ENCODE measurements at places on chromosomes 7 and 10.

DNA sequence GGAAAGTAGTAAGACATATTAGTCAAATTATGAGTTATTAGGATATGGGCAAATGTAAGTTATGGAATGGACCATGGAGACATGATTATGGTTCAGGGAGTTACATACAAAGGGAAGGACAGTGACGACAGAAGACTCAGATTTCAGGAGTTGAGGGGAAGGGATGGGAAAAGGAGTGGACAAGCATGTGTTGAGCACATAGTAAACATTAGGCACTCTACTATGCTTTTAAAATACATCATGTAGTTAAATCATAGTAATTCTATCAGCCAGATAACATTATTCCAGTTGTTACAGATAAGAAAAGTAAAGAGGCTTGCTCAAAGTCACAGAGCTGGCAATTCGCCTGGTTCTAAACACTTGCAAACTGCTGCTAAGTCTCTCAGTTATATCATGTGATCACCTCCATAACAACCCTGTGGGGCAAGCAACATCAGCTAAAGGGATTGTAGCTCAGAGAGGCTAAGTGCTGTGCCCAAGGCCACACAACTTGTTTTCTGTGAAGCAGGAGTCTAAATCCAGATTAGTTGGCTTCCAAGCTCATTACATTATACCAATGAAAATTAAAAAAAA, 115.2 kb upstream of the MDFIC start:
- no peak for DNase-seq

- DNase-seq, result no peak
Measured at GRCh38 chr10:127889605-127890195, 3.0 kb downstream of the CLRN3 start.

- no peak for DNase-seq
Measured at GRCh38 chr7:99644431-99644830, 27.7 kb downstream of the ZSCAN25 start.

DNA sequence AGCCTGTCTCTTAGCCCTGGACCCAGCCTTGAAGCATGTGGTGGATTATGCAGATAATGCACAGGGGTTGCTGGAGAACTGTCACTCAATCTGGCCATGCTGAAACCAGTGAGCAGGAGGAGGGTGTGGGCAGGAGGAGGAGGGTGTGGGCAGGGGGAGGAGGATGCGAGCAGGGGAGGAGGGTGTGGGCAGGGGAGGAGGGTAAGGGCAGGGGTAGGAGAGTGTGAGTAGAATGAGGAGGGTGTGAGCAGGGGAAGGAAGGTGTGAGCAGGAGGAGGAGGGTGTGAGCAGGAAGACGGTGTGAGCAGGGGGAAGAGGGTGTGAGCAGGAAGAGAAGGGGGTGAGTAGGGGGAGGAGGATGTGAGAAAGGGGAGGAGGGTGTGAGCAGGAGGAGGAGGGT, 18.8 kb downstream of the CAMK2B start:
- DNase-seq, result no peak

DNA sequence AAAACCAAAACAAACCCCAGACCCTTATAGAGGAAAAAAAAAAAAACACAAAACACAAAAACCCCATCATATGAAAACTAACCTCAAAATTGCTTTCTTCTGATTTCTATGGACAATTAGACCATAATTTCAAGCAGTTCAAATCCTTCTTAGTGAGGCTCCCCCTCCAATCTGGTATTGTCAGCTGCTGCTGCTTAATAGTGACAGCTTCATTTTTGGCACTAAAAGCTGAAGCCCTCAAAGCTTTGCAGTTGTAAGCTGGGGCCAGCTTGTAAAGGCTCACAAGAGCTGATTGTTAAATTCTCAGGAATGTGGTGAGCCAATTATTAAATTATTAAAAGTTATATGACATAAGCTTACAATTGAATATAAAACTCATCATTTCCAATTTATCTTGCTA, 21.9 kb downstream of the ATXN7L1 start:
- no peak for DNase-seq

GRCh38 chr10:51675088-51675487, 24.3 kb downstream of the CSTF2T start:
- DNase-seq, result no peak

DNA sequence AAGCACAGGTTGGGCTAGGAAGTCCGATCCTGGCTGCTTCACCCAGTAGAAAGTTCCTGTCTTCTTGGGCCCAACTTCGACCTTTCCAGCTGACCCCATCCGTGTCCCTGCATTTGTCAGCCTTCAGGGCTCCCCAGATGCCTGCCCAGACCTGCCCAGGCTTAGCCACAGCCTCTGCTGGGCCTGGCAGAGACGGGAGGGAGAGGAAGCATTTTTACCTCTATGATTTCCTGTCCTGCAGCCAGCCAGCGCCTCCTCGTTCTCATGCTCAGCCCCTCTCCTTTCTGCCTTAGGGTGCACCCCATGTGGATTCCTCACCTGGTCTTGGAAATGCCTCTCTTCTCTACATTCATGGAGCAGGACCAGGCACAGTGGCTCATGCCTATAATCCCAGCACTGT, 3.7 kb downstream of the METTL27 start:
- no peak for DNase-seq

DNA sequence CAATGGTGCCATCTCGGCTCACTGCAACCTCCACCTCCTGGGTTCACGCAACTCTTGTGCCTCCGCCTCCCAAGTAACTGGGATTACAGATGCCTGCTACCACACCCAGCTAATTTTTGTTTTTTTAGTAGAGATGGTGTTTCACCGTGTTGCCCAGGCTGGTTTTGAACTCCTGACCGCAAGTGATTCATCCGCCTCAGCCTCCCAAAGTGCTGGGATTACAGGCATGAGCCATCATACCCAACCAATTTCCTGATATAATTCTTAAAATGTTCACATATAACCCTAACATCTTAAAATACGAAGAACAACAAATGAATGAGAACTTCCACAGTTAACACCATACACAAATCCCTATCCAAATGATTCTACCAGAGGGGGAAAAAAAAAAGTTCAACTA, 31.2 kb downstream of the BAIAP2L1 start:
- no peak for DNase-seq

Measured in NCI-H2171 (cell line).